ENCODE measurements at places on chromosomes 16 and 17. TPM values are rescaled to one million over a fixed set of nuclear protein-coding genes. Genes with fewer than 3 reads are reported as not detected.

TMEM235 gene
- not detected for total RNA-seq

SPDYE4 gene
- not detected for total RNA-seq

WDR59 gene
- 17.9 TPM for total RNA-seq

PEMT gene
- 13.8 TPM for total RNA-seq

RTN4RL1 gene
- total RNA-seq, result 0.47 TPM

HYDIN gene
- total RNA-seq, result 0.26 TPM

VWA3A gene
- 0.09 TPM for total RNA-seq

ETV4 gene
- total RNA-seq, result 0.63 TPM

MIEN1 gene
- 14.7 TPM for total RNA-seq

ADAMTS18 gene
- under 0.01 TPM for total RNA-seq

ENKD1 gene
- 12.6 TPM for total RNA-seq

GJD3 gene
- 2.4 TPM for total RNA-seq

CA4 gene
- not detected for total RNA-seq

FA2H gene
- total RNA-seq, result not detected

CPHXL2 gene
- total RNA-seq, result not detected

DBF4B gene
- total RNA-seq, result 2.7 TPM

DHRS13 gene
- total RNA-seq, result 4.4 TPM

CSH1 gene
- not detected for total RNA-seq

MYL4 gene
- total RNA-seq, result not detected

TMEM238L gene
- not detected for total RNA-seq

TBC1D3 gene
- total RNA-seq, result not detected

KRTAP1-5 gene
- total RNA-seq, result not detected

MPP3 gene
- 8.5 TPM for total RNA-seq

CALB2 gene
- total RNA-seq, result under 0.01 TPM

HOXB6 gene
- total RNA-seq, result 3.2 TPM

ABCC6 gene
- 2.1 TPM for total RNA-seq

VMO1 gene
- total RNA-seq, result 1.2 TPM

CAVIN1 gene
- 467 TPM for total RNA-seq

PRR35 gene
- total RNA-seq, result not detected

KRT25 gene
- not detected for total RNA-seq

FAM171A2 gene
- 8.8 TPM for total RNA-seq

TSPOAP1 gene
- 1.1 TPM for total RNA-seq

GNAO1 gene
- 0.09 TPM for total RNA-seq

IRF8 gene
- not detected for total RNA-seq

FBF1 gene
- total RNA-seq, result 16.6 TPM

NPIPA3 gene
- total RNA-seq, result 0.47 TPM

GAA gene
- 18.6 TPM for total RNA-seq

BEAN1 gene
- total RNA-seq, result not detected

KRTAP2-1 gene
- not detected for total RNA-seq

NXPH3 gene
- 0.17 TPM for total RNA-seq

DNAH17 gene
- total RNA-seq, result under 0.01 TPM

KRT20 gene
- total RNA-seq, result not detected

Measured in bronchial smooth muscle cell (primary cell).